ENCODE measurements at places on chromosomes 12 and 14.
A peak's percentile ranks its signal among the peaks of the same experiment; 100 is the strongest.

- DNase-seq = no peak
These were observed 108.4 kb downstream of the SINHCAF start for GRCh38 chr12:31217356-31218130.

DNA sequence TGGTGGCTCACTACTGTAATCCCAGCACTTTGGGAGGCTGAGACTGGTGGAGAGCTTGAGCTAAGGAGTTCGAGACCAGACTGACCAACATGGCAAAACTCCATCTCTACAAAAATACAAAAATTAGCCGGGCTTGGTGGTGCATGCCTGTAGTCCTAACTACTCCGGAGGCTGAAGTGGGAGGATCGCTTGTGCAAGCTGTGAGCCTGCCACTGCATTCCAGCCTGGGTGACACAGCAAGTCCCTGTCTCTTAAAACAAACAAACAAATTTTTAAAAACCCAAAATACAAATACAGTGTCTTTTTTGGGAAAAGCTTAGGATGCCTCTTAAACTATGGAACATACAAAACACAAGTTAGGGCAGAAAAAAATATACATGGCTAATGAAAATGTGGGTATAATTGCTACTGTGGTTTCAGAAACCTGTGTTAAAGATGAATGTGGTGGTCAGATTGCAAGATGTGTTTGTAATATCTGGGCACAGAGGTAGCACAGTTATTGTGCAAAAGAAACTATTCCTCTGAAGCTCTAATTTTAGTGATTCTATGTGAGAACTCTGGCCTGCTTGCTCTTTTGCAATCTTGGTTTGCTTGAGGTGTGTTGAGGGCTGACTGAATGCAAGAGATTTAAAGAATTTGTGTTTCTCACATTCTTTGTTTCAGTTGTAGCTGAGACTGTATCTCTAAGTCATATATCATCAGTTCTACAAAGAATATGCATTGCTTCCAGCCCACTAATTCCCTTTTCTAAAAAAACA, 3.9 kb upstream of the HSPA2 start:
- DNase-seq = no peak

DNA sequence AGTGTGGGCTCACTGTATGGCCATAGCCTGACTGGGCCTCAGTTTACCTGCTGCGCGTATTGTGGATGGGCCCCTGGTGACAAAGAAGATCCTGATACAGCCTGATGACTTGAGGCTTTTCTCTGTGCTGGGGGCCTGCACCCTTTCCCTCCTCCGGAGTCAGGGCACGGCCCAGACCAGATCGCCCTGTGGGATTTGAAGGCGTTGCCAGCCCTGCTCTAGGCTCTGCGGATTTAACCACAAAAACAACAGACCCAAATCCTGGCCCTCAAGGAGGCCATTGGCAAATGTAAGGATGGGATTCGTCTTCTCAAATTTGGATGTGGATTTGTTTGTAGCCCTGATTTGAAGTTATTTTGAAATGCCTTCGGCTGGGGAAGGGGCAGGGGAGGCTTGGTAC, 195.8 kb downstream of the TSPAN9 start:
- DNase-seq = no peak

- no peak for DNase-seq
These were observed 6.8 kb downstream of the VRK1 start for GRCh38 chr14:96803958-96804357.

GRCh38 chr12:18277196-18277595, 15.9 kb downstream of the PIK3C2G start:
- DNase-seq = no peak

GRCh38 chr12:53413485-53414204, 10.0 kb upstream of the AMHR2 start:
- DNase-seq = no peak

DNA sequence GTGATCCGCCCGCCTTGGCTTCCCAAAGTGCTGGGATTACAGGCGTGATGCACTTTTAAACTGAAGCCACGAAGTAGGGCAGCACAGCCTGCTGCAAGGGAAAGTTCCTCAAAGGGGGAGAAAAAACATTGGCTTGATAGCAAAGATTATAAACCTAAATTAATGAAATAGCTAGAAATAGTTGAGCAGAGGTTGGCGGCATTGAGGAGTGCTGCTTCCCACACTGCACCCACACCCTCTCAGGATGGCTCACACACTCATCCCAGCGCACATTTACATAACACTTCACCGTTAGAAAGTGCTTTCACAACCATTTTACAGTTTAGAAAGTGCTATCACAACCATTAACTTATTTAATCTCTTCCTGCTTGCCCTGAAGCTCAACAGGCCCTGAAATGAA, 44.4 kb upstream of the TCL1A start:
- DNase-seq = no peak

- DNase-seq = no peak
These were observed 15.8 kb upstream of the CELA1 start for GRCh38 chr12:51362307-51362706.

DNA sequence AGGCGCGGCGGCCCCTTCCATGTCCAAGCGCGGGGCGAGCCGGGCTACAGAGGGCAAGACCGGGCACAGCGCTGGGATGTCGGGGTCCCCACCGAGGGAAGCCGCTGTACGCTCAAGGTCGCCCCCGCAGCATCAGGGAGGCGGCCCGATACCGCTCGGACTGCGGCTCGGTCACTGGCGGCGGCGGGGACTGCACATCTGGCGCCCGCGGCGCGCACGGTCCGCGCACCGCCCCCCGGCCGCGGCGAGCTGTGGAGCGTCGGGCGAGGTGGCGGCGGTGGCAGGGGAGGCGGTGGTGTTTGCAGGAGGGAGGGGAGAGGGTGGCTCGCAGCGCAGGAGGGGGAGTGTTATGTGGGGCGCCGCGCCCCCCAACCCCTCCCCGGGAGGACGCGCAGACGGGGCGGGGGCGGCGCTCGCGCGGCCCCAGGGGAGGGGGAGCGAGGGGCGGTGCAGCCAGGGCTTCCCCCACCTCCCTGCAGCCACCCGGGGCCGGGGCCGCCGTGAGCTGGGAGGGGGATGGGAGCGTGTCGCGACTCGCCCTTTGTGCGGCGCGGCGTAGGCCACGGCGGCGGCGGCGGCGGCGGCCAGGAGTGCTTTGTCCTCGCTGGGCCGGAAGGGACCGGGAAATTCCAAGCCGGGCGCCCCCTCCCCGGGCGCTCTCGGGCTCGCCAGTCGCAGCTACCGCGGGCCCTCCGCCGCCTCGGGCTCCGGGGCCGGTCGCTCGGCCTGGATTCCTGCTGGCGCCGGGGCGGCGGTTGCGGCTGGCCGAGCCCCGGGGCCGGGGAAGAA, at the start of gene NUAK1:
Gene NUAK1, minus strand, starts transcription at position 322 of the 789 bp plus-strand sequence. Its CDS starts 301 bp downstream, at position 21.
- peak; percentile 94 for DNase-seq
